ENCODE measurements at places on chromosomes 13 and 19. TPM values are rescaled to one million over a fixed set of nuclear protein-coding genes. Genes with fewer than 3 reads are reported as not detected.

GRCh38 chr19:5762608-5763217 is 21.8 kb downstream of the PRR22 start:
- DNase-seq, result no peak

- DNase-seq, result no peak
Observed at GRCh38 chr19:5829567-5830310, 9.8 kb downstream of the FUT6 start.

GRCh38 chr13:95235974-95236373 is 65.3 kb downstream of the ABCC4 start:
- no peak for DNase-seq

DNA sequence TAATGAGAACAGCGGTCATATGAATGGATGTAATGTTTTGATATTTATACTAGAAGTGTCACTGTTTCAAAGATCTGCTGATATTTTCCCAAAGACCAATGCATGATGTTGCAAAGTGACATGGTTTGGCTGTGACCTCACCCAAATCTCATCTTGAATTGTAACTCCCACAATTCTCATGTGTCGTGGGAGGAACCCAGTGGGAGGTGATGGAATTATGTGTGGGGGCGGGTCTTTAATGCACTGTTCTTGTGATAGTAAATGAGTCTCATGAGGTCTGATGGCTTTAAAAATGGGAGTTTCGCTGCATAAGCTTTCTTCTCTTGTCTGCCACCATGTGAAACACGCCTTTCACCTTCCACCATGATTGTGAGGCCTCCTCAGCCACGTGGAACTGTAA is 98.3 kb downstream of the AKAP11 start:
- DNase-seq, result no peak

ZNF345 gene
- total RNA-seq, result 2.8 TPM

FGF21 gene
- total RNA-seq, result not detected
